ENCODE measurements at places on chromosomes 2 and 18.

DNA sequence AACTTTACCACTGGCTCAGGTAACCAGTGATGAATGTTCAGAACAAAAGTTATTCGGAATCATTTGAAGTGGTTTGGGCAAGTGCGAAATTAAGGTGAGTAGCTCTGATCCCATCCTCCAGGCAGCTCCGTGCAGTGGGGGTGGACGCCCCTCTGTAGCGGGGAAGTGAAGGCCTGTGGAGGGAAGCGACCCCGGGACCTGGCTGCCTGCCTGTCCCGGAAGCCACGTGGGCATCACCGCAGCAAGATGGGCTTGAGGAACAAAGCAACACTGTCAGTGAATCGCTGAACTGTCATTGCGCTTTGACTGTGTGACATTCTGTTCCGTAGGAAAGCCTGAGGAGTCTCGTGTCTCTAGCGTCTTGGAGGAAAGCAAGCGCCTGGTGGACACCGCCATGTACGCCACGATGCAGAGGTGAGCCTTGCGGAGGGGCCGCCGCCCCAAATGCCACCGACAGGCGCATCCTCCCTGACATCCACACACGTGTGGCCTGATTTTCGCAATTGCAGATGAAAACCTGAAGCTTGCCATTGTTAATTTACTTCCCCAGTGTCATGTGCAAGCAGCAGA, 9.5 kb downstream of the TPO start:
- DNase-seq = no peak

GRCh38 chr2:3130889-3131635, 246.6 kb downstream of the EIPR1 start:
- no peak for DNase-seq

GRCh38 chr18:10020171-10020570, 106.4 kb downstream of the VAPA start:
- DNase-seq = peak; percentile 34

- no peak for DNase-seq
These were observed 615.0 kb upstream of the DDX18 start for GRCh38 chr2:117199511-117199910.

- DNase-seq = no peak
These were observed 332.6 kb upstream of the SALL3 start for GRCh38 chr18:78647018-78647417.

GRCh38 chr2:235278771-235279355, 215.0 kb upstream of the AGAP1 start:
- no peak for DNase-seq

GRCh38 chr2:173970516-173970924, 5.3 kb upstream of the SP3 start:
- DNase-seq = no peak

DNA sequence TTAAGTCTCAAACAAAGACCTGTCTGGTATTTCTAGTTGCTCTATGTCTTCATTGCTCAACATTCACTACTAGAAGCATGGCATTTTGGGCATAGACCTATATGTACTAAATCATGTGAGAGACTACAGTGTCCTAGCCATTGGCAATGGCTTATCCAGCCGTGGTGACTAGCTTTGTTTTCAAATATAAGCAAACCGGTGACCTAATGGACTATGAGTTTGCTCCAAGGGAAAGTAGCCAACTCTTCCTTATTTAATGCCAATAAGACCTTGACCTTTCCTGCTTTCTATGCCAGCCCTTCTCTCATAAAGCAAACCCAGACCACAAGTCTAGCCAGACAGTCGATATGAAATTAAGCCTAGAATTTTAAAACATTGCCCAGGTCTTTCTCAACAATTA, 113.7 kb upstream of the CREB1 start:
- no peak for DNase-seq

DNA sequence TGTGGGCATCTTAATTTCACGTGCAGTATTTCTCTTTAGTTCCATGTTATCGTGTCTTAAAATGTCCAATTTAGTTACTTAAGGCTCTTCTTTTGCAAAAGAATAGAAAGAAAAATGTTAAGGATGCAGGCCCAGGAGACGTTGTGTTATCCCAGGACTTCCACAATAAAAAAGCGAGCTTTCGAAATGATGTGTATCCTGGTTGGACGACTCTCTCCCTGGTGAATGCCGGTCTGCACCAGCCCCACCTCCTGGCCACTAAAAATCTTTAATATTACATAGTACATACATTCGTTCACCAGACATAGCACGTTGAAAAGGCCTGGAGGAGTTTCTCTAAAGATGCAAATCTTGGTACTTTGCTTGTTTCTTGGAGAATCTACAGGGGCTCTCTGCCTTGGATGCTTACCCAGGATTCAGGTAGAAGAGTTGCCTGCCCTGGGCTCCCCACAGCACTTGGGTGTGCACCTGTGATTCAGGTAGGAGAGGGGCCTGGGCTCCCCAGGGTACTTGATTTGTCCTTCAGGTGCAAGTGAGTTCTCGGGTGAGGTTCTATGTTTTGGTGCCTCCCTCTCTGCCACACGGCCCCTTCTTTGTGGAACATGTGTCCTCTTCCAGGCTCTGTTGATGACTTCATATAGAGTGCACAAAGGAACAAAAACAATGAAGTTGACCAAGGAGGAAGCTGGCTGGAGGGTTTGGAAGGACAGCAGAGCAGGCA, 26.6 kb downstream of the TWIST2 start:
- no peak for DNase-seq

DNA sequence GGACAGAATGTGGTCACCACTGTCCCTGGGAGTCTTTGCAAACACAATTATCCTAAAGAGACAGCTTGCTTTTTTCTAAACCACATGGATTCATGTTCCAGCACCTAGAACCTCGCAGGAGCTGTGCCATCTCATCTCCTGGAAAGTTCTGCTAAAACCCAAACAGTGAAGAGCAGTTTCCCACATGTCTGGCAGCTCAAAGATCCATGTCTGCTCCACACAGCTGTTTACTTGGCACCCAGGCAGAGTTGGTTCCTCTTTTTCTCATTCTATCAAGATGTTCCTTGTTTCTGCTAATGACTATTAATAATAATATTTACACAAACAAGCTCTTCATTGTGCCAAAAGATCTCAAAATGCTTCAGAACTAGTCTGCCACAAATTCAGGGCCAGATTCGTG, 30.1 kb upstream of the PID1 start:
- DNase-seq = no peak

DNA sequence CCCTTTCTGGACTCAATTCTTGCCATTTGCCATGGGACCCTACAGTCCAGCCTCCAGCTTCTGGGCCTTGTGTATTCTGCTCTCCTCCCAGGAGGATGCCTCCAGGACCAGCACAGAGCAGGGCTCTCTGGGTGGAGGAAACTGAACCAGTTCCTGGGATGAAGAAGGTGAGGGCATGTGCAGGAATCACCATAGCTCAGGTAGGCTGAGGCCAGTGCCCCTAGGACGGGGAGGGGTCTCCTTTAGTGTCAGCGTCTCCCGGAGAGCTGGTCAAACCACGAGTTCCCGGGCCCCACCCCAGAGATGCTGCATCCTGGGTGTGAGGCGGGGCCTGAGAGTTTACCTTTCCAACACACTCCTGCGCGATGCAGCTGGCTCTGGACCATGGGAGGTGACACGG, 5.8 kb upstream of the PRELID3A start:
- DNase-seq = no peak

DNA sequence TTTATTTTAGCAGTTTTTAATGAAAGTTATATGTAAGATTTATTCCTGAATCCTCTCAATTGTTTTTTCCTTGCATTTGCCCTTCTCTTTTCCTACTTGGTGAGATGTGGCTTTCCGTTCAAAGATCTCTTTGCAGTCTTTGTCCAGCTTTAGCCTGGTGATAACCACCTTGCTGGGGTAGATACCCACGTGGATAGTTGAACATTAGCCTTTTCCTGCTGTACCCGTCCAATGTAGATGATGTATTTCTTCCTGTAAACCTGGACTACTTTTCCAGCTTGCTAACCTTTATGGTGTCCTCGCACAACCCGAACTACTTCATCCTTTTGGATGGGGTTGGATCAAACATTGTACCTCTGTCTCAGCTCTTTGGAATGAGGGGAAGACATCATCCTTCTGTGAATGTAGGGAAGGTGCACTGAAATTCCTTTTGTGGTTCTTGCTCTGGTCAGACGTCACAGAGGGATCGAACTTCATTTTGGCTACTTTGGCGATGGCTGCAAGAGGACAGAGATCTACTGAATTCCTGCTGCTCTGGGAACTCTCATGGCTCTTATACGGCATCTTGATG, 293.2 kb upstream of the EPAS1 start:
- no peak for DNase-seq

GRCh38 chr2:150030436-150031190, 443.0 kb upstream of the MMADHC start:
- no peak for DNase-seq

GRCh38 chr2:200203381-200203827, 103.1 kb upstream of the SPATS2L start:
- DNase-seq = no peak

- peak; percentile 17 for DNase-seq
These were observed 103.2 kb downstream of the KLHL14 start for GRCh38 chr18:32669549-32670165.

- DNase-seq = no peak
These were observed 48.7 kb downstream of the DTNB start for GRCh38 chr2:25624635-25625034.

DNA sequence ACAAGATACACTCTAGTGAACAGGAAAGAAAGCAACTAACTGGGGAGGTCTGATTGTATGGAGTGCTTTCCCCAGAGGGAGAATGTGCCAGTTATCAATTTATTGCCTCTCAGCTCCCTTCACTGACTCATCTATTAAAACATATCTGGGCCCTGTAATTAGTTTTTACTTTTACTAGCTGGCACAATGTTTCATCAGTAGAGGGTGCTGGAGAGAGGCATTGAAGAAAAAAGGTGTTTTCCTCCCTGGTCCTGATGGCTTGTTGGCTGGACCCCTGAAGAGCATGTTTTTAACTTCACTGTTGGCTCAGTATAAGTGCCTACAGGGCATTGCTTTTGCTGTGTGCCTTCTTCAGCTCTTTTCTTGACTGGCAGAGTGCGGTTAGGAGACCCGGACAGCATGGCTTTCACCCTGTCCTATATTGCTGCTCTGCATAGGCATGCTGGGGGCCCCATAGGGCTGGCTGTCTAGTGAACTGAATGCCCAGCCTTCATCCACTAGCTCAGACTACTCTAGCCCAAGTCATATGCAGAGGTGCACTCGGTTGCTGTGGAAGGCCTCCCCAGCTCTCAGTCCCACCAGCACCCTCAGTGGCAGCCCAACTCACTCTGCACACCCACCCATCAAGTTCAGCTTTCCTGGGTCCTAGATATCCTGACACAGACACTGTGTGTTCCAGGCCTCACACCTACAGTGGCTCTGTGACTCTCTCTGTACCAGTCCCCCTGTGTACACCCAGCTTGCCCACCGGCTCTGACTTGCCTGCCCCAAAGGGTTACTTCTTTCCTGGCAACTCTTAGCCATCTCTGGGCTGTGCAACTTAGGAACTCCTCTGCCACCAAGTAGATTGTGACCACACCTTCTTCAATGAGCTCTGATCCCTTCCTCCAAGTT, 62.3 kb upstream of the ACYP2 start:
- peak; percentile 53 for DNase-seq

DNA sequence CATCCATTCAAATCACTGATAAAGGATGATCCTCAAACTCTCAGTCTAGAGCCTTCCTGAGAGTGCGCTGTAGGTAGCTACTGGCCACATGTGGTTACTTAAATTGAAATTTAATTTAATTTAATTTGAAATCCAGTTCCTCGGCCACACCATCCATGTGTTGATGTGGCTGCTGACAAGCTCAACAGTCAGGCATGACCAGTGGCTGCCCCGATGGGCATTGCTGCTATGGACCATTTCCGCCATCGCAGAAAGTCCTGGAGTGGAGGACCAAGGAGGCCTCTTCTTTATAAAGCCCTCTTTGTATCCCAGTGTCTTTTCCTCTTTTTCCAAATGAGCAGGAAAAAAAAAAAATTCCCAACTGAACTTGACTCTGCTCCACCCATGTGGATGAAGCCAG, 100.6 kb downstream of the HDAC4 start:
- no peak for DNase-seq

DNA sequence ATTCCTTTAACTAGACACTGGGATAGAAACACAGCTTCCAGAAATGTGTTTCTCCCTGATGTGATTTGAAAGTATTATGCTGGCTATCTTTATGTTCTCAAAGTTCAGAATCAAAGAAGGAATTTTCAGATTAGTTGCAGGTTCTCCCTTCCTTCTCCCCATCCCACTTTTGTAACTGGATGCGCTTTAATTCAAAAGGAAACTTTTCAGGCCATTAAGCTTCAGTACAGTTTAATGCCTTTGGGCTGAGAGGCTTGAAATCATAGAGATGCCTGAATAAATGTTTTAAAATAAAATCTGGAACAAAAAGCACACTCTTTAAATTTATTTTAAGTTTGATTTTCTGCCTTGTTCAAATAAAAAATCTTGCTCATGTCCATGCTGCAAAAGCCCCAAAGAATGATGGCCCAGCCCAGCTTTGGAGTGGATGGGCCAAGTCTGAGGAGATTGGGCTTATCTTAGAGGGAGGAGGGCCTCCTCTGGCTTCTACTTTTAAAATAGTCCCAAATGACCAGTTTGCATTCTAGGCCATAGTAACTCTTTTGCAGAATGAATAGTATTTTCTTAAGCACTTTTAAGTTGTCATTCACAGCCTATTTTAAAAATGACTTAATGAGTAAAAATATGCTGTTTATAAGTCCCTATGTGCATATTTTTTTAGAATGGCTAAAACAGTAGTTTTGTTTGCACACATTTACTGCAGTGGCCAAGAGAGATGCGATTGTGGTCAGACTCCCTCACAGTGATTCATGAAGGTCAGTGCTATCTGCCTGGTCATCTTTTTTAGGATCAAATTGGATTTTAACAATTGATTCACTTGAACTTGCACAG, 129.2 kb downstream of the MTX2 start:
- DNase-seq = no peak

GRCh38 chr18:26756556-26756955, 109.0 kb downstream of the AQP4 start:
- no peak for DNase-seq

DNA sequence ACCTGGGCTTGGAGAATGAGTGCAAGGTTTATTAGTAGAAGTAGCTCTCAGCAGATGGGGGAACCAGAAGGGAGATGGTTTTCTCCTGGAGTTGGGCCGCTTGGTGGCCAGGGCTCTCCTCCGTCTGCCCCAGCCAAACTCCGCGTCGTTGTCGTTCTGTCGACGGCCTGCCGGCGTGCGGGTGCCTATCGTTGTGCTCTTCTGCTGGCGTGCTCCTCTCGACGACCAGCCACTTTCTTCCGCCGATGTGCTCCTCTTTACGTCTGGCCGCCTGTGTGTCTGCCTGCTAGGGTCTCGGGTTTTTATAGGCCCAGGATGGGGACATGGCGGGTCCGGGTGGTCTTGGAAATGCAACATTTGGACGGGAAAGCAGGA, 119.1 kb downstream of the BMPR2 start:
- DNase-seq = no peak

DNA sequence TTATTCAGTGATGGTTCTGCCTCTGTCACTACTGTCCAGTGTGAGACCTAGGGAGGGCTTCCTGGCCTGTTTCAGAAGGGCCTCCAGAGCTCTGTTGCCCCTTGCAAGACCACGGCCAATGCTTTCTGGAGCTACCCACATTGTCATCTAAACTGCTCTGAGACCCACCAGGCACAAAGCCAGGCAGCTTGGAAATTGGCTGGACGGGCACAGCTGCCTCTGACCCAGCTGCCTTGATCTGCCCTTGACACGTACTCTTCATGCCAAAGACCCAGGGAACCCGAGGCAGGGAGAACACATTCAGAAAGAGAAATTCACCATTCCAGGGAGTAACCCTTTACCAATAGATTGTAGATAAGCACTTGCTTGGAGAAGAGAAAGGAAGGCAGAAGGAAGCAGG, 183.7 kb upstream of the SIX2 start:
- DNase-seq = no peak
